ENCODE measurements at places on chromosomes 6 and 20.

GRCh38 chr6:166671434-166672081 is 44.5 kb upstream of the RPS6KA2 start:
- peak; percentile 17 for DNase-seq

- DNase-seq = no peak
Observed at GRCh38 chr6:75608956-75609533, 7.4 kb downstream of the SENP6 start.

- DNase-seq = no peak
Observed at GRCh38 chr6:9921366-9921765, 493.5 kb downstream of the TFAP2A start.

DNA sequence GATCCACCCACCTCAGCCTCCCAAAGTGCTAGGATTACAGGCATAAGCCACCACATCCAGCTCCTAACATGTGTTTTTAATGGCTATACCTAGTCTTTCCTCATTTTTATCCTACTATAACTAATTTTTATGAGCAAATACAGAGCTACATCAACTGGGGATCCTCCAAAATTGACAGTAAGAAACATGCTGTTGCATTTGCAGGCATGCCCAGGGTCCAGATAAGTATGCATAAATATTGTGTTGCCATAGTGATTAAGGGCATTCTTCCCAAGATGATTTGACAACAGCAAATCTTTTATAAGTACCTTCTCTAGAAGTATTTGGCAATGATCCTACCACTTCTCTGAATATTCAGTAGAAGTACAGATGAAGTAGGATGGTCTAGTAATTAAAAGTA is 41.9 kb upstream of the MOXD1 start:
- peak; percentile 57 for DNase-seq

GRCh38 chr20:60043435-60043834 is 85.2 kb downstream of the CDH26 start:
- no peak for DNase-seq

DNA sequence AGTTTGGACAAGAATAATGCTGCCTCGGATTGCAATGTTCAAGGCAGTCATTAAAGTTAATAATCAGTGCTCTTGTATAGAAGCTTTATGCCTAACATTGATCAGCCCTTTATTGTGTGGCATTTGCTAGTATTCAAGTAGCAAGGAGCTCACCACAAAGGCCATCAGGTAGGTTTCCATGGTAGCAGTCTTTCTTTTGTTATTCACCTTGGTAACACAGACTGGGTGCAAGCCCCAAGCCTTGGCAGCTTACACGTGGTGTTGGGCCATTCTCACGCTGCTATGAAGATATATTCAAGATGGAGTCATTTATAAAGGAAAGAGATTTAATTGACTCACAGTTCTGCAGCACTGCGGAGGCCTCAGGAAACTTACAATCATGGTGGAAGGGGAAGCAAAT is 149.3 kb downstream of the ADAT2 start:
- DNase-seq = no peak

- DNase-seq = no peak
Observed at GRCh38 chr20:15836634-15837033, 736.6 kb downstream of the KIF16B start.

GRCh38 chr6:156657296-156657695 is 119.9 kb upstream of the ARID1B start:
- DNase-seq = no peak

GRCh38 chr6:125983246-125983945 is 2.9 kb upstream of the TRMT11 start:
- peak; percentile 75 for DNase-seq

DNA sequence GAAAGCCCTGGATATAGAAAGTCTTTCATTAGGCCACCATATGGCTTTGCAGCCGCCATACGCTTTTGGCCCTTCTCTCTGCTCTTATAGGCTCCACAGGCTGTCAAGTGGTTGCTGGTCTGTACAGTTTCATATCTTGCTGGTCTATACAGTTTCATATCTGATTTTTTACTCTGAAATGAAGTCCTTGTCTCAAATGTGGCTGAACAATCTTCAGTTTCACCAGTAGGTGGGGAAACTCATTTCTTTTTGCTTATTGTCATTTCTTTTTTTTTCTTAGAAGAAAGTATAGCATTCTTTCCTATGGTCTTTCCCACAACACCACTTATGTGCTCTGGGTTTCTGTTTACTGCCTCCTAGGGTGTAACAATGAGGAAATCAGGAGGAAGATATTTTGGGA is 771.4 kb upstream of the MMS22L start:
- DNase-seq = peak; percentile 8

GRCh38 chr6:131367206-131367873 is 205.7 kb upstream of the ARG1 start:
- no peak for DNase-seq

- peak; percentile 38 for DNase-seq
Observed at GRCh38 chr20:58408603-58409246, 19.7 kb downstream of the VAPB start.

DNA sequence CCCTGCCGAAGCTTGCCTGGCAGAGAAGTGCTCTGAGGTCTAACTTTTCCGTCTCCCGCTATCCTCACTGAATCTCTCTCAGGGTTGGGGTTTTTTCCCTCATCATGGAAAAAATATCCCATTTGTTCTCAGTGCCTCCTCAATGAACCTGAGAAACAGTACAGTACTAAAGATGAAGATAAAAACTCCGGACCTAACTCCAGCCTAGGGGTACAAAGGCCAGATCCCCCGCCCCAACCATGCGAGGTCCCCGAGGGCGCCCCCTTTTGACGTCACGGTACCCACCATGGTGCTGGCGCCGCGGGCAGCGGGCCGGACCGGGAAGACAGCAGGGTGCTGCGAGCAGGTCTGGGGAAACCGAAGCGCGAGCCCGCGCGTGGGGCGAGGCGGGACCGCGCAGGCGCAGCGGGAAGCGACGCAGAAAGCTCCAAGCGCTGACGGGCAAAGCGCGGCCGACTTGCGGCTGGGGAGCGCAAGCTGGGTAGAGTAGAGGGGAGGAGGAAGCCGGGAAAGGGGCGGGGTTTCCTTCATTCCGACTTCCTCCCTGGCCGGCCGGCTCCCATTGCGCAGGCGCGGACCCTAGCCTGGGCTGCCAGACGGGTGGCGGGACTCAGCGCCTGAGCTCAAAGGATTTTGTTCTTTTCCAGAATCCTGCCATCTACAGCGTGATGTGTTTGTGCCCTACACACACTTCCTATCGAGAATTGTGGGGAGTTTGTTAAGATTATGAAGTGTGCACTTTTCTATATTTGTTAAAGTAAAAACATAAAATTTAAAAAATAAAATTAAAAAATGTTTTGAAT is at the start of gene LSM2:
Gene LSM2, minus strand, starts transcription at position 497 of the 803 bp plus-strand sequence. Its CDS starts 209 bp downstream, at position 288.
- DNase-seq = peak; percentile 98

DNA sequence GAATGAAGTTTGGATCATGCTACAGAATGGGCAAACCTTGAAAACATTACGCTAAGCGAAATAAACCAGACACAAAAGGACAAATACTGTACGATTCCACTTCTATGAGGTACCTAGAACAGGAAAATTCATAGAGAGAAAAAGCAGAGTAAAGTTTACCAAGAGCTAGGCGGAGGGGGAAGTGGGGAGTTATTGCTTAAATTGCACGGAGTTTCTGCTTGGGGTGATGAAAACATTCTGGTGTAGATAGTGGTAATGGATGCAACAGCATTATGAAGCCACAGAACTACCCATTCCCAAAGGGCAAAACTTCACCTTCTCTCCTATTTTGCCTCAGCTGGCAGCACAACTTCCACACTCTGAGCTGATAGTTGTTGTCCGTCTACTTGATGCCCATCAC is 6.4 kb upstream of the PDYN start:
- no peak for DNase-seq

GRCh38 chr6:117149324-117149723 is 116.0 kb upstream of the VGLL2 start:
- DNase-seq = no peak

GRCh38 chr6:155093430-155093829 is 98.3 kb downstream of the TIAM2 start:
- DNase-seq = peak; percentile 35

- no peak for DNase-seq
Observed at GRCh38 chr6:157211603-157212455, 111.5 kb downstream of the TMEM242 start.

DNA sequence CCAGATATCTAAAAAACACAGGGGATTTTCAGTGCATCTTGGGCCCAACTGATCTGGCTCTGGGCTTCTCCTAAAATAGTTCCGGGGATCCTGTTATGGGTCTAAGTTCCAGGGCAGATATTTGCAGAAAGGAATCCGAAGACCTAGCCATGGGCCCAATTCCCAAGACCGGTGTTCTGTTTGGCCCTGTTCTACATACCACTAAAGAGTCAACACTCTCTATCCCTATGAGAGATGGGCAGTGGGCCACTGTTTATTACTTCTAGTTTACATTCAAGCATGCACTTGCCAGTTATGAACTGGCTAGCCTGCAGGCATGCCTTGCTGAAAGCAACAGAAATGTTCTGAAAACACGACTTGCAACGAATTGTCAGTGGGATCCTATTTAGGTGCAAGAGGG is 87.4 kb upstream of the PLCB4 start:
- DNase-seq = no peak

- peak; percentile 73 for DNase-seq
Observed at GRCh38 chr6:7721649-7722048, 4.2 kb upstream of the BMP6 start.
